ENCODE measurements at places on chromosomes 7 and 10.

- no peak for DNase-seq
These were observed 247.9 kb downstream of the BAMBI start for GRCh38 chr10:28925121-28925663.

DNA sequence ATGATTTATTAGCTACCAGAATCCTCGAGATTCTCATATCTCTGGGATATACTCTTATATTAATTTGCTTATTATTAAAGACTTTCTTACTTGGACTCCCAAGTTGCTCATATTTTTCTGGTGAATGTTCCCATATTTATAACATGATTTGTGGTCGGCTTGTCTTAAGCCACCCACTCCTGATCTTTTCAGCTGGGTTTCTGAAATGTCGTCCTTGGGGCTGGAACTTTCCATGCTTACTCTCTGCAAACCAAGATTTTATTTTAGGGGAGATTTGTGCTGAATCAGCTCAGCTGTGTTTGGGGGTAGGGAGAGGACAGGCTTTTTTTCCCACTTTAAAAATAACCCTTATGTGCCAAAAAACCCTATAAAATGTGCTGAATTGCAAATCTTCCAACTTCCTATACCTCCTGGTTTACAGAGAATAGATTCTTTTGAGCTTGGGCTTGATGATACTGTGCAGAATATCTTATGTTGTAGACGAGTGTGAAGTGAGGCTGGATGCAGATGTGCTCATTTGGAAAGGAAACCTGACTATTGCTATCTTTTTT is 162.1 kb downstream of the SND1 start:
- no peak for DNase-seq

- DNase-seq: no peak
These were observed 48.7 kb upstream of the MAGI2 start for GRCh38 chr7:79502151-79502550.

- DNase-seq: no peak
These were observed 589.5 kb downstream of the ARL4A start for GRCh38 chr7:13276977-13277376.

DNA sequence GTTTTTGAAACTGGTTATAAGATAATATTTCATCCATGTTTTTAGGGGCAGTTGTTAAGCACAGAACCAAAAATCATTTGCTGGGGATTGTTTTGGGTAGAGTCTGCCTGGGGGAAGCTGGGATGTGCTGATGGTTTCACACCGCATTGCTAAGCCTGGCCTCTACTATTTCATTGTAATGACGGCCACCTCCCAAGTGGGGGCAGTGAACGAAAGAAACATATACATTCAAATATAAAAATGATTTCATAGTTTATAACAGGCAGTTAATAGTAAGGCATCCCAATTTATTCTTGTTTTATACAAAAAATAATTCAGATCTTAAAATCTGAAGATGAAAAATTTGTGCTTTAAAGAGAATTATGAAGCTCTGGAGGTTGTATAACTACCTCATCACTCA is 750.8 kb downstream of the REEP3 start:
- DNase-seq: no peak

GRCh38 chr7:29318853-29319718 is 124.5 kb downstream of the CHN2 start:
- DNase-seq: no peak

GRCh38 chr7:105473163-105473562 is 48.9 kb downstream of the PUS7 start:
- no peak for DNase-seq

- DNase-seq: no peak
These were observed 341.2 kb downstream of the PTPRN2 start for GRCh38 chr7:158246272-158246959.

DNA sequence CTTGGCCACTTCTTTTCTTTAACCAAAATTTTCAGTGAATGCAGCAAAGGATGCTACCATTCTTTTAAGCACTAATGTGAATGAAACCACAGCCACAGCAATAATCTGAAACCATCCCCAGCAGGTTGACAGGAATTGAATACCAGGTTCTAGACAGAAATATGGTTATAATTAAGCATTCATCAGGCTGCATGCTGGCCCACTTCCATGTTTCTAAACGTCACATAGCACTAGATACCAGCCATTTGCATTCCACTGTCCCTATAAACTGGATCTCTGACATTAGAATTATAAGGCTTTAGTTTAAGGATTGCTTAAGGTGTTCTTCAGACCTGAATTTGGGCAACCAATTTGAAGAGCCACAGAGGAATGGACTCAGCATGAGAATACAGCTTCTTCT is 340.8 kb upstream of the KLF6 start:
- DNase-seq: no peak

- DNase-seq: no peak
These were observed 217.3 kb upstream of the HABP2 start for GRCh38 chr10:113335592-113335991.

DNA sequence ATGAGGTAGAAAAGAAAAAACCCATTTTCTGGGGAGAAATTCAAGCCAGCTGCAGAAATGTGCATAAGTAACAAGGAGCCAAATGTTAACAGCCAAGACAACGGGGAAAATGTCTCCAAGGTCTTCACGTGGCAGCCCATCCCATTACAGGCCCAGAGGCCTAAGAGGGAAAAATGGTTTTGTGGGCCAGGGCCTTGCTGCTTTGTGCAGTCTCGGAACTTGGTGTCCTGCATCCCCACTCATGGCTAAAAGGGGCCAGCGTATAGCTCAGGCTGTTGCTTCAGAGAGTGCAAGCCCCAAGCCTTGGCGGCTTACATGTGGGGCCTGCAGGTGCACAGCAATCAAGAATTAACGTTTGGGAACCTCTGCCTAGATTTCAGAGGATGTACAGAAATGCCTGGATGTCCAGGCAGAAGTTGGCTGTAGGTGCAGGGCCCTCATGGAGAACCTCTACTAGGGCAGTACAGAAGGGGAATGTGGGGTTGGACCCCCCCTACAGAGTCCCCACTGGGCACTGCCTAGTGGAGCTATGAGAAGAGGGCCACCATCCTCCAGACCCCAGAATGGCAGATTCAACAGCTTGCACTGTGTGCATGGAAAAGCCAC is 9.0 kb downstream of the ORC5 start:
- DNase-seq: no peak

DNA sequence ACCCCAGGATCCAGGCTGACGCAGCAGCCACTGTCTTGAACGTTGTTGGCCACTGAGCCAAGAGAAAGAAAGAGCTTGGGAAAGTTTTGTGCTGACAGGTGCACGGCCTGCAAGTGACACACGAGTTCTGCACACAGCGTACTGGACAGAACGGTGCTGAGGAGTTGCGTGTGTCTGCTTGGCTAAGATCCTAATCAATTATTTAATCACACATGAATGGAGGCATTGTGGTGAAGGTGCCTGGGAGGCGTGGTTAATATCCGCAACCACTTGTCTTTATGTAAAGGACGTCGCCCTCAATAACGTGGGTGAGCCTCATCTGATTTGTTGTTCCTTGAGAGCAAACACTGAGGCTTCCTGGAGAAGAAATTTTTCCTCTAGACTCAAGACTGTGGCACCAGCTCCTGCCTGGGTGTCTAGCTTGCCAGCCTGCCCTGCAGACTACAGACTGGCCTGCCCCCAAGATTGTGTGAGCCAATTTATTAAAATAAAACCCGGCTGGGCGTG is 16.6 kb upstream of the GNA12 start:
- no peak for DNase-seq

GRCh38 chr10:112532189-112532588 is 85.2 kb downstream of the VTI1A start:
- no peak for DNase-seq

GRCh38 chr7:140342727-140343514 is 55.4 kb downstream of the SLC37A3 start:
- no peak for DNase-seq

GRCh38 chr7:131231381-131232220 is 96.1 kb upstream of the MKLN1 start:
- peak; percentile 50 for DNase-seq

Measured in T-helper 2 cell (primary cell).